A549 (cell line): ENCODE measurements at places on chromosomes 12 and 14.

GRCh38 chr14:101654051-101654450 lies 92.8 kb downstream of the DIO3 start:
- no peak for DNase-seq

DNA sequence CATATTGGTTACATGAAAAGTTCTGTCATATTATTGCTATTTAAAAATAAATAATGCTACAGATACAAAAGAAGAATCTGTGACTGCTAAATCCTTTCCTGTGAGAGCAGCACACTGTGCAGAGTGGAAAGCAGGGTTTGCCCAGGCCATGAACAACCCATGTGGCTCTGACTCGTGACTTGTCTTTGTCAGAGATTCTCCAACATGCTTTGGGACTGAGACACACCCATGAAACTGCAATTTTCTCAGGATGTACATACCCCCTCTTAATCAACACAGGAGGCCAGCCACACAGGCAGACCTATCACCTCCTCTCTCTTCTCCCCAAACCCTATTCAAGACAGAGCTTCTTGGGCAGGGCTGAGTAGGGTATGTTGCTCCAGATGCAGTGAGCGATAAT lies 96.8 kb upstream of the NTF3 start:
- no peak for DNase-seq

GRCh38 chr14:73465823-73466532 lies 7.6 kb upstream of the NUMB start:
- no peak for DNase-seq

- no peak for DNase-seq
Measured at GRCh38 chr14:60757567-60758002, 23.0 kb downstream of the MNAT1 start.

DNA sequence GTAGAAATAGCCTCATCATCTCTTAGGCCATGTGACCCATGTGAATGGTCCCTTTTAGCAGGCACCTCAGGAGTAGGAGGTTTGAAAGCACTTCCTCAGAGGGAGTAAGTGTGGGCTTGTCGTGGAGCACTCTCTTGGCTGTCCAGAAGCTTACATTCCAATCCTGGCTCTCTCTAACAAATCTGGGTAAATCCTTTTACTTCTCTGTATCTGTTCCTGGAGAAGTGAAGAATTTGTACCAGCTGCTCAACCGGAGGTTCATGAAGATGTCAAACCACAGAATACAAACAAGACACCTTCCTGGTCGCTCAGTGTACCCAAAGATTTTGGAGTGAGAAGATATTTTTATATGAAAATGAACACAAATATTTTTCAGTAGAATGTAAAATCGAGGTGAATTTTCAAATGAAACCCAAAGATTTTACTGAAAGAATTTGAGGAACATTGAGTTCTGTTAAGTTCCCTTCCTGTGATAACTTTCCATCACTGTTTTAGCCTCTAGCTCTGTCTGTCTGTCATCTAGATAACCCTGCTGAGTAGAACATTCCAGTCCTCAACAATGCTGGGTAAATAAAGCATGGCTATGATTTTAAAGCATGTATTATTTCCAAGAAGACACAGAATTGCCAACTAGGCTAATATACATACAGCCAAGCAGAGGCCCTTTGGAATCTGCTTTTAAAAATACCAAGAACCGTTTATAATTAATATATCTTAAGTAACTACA lies 263.9 kb upstream of the RGS6 start:
- no peak for DNase-seq

DNA sequence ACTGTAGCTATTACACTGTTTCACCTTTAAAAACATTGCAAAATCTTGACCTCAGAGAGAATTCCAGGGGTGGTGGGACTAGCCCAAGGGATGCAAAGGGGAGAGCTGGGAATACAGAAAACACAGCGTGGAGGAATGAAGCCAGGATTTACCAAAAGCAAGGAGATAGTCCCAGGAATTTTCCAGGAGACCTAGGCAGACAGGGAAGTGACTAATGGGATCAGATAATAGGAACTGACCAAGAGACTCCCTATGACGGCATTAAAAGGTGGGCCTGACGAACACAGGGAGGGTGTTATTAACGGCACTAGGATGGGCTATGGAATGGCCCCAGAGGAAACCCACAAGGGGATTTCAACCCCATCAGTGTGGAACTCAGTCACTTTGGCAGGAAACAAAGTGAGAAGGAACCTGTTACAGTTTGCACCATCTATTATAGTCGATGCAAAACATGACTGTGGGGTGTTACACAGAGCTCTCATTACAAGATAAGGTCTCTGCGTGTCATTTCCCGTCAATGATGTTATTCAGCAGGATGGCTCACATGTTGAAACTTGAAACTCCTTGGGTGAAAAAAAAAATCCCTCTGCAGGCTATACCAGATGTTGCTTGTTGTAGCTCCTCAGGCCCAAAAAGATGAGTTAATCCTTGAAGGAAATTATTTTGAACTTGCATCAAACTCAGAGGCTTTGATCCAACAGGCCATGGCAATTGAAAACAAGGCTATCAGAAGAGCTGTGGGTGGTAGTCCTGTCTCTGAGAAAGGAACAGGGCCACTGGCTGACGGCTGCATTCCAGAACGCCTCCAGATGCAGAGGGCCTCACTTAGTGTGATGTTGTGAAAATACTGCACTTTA lies 58.7 kb downstream of the DRAM1 start:
- no peak for DNase-seq

DNA sequence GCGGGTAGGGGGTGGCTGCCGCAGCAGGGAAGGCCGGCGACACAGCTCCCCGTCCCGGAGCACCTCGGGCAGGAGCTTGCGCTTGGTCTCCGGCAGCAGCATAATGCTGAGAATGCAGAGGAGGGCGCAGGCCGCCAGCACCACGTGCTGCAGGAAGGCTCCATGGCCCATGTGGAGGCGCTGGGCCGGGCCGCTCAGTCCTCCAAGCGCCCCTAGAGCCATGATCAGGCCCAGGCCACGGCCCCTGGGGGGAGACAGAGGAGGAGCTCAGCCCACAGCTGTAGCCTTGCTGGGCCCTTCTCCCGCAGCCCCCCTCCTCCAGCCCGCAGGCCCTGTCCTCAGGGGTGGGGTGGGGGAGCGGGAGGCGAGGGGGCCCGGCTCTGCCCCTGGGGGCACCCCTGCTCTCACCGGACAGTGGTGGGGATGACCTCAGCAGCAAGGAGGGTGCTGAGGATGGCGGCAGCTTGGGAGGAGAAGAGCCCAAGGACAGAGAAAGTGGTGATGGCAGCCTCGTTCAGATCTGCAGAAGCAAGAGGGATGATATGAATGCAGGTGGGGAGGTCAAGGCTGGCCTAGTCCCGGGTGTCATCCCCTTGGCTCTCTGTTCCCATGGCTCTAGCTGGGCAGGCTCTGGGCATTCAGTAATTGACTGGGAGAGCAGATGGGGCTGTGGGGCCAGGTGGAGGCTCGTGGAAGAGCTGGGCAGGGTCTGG lies 5.8 kb downstream of the SLC22A17 start:
- DNase-seq, result no peak

DNA sequence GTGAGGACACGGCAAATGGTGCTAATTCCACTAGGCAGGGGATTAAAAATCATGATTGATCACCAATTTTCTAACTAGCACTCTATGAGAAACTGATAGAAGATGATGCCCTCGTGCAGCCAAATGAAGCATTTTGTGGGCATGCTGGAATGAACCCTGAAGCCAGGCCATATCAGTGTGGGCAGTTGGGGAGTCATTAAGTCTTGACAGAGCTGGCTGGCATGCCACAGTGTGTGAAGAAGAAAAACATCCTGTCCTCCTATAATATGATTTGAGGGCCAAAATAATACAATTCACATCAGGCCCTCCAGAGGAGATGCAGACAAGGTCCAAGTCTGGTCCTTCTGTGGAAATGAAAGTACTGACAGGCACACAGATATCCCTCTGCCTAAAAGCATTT lies 107.1 kb downstream of the TMTC1 start:
- no peak for DNase-seq

- no peak for DNase-seq
Measured at GRCh38 chr12:54700301-54700700, 52.1 kb upstream of the DCD start.

DNA sequence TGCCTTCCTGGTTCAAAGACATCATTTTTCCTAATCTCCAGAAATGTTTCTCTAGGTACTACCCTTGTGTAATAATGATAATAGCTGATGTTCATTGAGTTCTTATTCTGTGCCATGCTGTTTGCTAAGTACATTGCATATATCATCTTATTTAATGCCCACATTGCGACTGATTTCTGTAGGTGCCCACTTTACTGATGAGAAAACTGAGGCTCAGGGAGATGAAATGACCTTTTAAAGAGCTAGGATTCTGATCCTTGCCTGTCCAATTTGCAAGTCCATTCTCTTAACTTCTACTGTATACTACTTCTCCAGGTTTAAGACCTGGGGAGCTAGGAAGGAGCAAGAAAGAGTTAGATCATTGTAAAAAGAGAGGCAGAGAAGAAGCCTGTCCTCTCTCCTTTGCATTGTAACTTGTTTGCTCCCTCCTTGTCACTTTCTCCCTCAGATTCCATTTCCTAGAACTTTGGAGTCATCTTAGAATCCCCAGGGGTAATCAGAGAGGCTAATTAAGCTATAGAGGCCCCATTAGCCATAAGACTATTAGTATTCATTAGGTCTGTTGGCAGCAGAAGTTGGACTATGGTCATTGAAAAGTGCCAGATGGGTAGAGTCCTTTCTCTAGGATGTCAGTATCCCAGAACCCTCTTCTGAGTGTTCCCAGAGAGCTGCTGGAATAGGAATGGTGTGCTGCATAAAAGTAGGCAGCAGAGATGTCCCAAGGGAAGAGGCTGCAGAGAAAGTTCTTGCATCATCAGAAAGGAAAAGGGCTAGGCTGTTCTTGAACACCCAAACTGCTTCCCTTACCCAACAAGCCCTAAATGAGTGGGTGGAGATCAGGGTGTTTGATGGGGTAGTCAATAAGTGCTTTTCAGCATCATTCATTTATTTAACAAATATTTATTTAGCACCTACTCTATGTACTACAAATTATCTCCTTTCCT lies 3.1 kb downstream of the DGKA start:
- no peak for DNase-seq

- DNase-seq, result no peak
Measured at GRCh38 chr14:85358136-85358785, 171.7 kb upstream of the FLRT2 start.

DNA sequence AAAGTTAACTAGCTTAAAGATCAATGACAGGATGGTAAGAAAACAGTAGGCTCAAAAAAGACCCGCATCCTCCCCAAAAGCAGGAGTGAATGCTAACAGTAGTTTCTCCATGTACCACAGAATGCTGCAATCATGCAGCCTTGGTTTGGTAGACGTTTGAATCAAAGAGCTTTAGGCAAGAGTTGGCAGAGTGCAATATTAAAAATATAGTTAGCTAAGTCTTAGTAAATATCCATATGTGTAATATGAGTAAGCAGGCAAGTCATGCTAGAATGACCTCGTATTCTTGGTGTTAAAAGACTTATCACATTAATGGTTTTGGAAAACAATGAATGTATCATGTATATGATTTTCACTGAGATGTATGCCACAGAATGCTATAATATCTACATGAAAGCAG lies 18.8 kb upstream of the KLRF1 start:
- DNase-seq, result no peak

- DNase-seq, result no peak
Measured at GRCh38 chr14:83712418-83713129, 1817.4 kb upstream of the FLRT2 start.

- no peak for DNase-seq
Measured at GRCh38 chr14:77605392-77605972, 11.0 kb downstream of the SPTLC2 start.

DNA sequence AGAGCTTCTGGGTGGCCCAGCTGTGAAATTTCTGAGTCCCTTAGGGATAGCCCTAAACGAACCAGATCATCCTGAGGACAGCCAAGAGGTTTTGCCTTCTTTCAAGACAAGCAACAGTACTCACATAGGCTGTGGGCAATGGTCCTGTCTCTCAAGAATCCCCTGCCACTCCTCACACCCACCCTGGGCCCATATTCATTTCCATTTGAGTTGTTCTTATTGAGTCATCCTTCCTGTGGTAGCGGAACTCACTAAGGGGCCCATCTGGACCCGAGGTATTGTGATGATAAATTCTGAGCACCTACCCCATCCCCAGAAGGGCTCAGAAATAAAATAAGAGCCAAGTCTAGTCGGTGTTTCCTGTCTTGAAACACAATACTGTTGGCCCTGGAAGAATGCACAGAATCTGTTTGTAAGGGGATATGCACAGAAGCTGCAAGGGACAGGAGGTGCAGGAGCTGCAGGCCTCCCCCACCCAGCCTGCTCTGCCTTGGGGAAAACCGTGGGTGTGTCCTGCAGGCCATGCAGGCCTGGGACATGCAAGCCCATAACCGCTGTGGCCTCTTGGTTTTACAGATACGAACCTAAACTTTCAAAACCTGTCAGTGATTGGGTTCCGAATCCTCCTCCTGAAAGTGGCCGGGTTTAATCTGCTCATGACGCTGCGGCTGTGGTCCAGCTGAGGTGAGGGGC lies 38.9 kb downstream of the DAD1 start:
- no peak for DNase-seq

- DNase-seq, result no peak
Measured at GRCh38 chr12:113467502-113468364, 3.9 kb downstream of the LHX5 start.

GRCh38 chr14:61703342-61704129 lies 8.2 kb downstream of the HIF1A start:
- DNase-seq, result no peak

GRCh38 chr12:56271031-56271430 lies 4.3 kb downstream of the COQ10A start:
- DNase-seq, result peak; percentile 48

DNA sequence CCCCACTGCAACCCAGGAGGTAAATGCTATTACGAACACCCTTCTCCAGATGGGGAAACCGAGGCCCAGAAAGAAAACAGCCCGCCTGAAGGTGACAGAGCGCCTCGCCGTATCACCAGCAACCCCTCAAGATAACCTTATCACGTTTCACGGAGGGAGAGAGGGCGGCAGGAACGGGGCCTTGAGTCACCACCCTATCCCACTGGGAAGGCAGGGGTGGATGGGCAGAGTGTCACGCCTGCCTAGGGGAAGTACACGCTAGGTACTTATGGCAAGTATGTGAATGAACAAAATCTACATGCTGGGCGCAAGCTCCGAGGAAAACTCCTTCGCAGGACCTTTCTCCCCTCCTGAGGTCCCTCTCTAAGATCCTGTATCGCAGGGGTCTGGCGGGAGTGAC lies 17.8 kb downstream of the NCOR2 start:
- DNase-seq, result no peak
